ENCODE measurements at places on chromosomes 4 and X.
A peak's percentile ranks its signal among the peaks of the same experiment; 100 is the strongest.

GRCh38 chrX:16788477-16788876 lies 2.2 kb downstream of the TXLNG start:
- no peak for DNase-seq

DNA sequence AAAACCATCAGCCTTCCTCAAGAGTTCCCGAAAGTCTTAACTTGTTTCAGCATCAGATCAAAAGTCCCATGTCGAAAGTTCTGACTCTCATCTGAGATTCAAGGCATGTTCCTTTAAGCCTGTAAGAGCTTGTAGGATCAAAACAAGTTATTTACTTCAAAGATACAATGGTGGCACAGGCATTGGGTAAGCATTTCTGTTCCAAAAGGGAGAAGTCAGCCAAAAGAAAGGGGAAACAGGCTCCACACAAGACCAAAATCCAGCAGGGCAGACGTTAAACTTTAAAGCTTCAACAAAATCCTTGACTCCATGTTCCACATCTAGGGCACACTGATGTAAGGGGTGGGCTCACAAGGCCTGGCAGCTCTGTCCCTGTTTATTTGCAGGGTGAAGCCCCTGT lies 91.7 kb downstream of the FHDC1 start:
- DNase-seq, result no peak

DNA sequence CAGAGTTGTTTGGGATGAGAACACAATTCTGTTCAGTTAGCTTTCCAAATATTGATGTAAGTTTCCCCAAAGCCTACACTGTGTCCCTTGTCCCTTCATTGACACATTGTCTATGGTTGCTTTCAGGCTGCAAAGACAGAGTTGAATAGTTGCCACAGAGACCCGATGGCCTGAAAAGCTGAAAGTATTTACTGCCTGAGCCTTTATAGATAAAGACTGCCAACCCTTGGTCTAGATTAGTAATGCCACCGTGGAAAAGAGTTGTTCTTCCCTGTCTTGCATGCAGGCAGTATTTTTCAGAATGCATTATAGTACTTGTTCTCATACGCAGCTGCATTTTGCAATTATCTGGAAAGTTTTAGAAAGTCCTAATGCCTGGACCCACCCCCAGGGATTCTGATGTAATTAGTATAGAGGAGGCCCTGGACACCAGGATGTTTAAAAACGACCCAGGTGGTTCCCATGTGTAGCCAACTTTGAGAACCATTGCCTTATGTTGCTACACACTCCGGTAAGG lies 180.8 kb downstream of the FRMPD4 start:
- DNase-seq, result no peak

GRCh38 chr4:182866746-182867145 lies 50.4 kb downstream of the DCTD start:
- DNase-seq, result no peak

DNA sequence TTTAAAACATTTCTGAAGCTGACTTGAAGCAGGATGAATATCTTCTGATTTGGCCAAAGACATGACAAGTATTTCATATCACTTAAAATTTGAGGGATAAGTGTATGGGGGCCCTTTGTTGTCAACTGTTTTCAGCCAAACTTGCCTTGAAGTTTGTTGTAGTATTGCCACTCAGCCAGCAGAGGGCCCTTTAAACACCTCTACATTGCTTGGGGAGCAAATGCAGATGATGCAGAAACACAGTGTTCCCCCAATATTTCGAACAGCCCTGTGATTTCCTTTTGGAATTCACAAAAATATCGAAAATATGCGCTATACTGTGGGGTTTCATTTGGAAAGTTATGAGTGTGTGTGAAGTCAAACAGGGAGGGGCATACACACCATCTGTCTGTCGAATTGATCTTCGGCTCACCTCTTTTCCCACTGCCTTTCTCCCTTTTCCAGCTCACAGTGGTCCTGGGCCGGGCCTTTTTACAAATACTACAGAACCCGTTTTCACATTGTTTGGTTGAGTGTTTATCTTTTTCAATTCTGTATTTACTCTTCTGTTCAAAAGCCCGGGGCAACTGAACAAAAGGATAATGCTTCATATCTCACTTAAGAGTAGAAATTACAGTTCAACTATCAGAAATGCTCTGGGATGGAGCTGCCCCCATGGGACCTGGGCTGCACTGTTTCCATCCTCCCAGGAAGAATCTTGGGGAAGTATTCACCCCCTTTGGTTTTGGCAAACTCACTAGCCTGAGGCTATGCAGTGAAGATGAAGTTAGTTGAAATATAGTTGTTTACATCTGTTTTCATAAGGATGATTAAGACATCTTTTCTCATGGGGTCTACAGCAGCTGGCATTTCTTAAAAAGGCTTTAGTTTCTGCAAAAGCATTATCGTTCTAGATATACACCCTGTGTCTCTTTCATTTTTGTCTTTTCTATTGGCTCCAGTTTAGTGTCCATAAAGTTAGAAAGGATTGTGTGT lies 137.6 kb downstream of the EGF start:
- peak; percentile 19 for DNase-seq

DNA sequence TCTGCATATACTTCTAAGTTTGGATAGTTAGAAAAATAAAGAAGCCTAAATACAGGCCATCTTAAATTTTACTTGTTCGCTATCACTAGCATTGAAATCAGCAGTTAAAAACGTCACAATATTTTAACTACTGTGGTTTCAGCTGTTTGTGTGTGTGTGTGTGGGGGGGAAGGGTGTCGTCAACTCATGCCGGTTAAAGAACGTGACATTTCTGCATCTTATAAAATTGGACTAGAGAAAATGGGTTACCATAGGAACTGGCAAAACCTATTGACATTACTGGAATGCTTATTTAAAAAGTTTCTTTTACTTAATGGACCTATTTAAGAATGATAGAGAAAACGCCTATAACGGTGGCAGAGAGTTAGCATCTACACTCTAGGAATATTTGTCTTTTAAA lies 1.2 kb upstream of the CNKSR2 start:
- no peak for DNase-seq

DNA sequence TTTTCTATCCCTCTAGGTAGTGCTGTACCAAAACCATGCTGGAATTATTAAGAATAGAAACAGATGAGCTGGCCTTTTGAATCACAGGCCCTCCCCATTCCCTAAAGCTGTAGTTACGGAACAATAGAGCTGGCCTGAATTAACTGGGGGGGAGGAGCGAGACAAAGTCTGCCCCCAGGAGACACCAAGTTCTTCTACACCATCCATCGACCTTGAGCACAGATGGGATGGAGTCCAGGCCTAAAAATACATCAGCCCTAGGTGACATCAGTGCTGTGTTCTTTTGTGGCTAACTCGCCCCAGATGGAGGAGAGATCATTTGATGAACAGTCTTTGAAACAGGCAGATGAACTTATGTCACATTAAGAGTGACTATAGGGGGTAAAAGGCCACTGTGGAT lies 49.6 kb downstream of the LHFPL1 start:
- DNase-seq, result peak; percentile 44

DNA sequence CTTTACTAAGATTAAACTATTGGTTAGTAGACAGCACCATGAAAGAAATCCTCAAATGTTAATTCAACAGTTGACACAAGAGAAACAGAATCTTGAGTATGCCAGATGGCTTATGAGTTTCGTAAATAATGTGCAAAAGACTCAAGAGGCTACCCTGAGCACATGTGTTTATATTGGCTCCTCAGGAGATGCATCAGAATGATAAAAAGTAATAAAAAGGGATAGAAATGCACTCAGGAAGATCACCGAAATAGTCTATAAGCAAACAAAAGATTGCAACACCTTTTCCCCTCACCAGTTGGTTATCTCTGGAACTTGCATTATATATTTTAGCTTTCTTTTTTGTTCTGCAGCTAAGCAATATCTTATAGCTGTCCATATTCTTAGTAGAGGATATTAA lies 84.4 kb downstream of the SCFD2 start:
- no peak for DNase-seq

- DNase-seq, result no peak
These were observed 224.6 kb downstream of the SOWAHB start for GRCh38 chr4:76673362-76673761.

GRCh38 chrX:121389976-121390714 lies 342.7 kb downstream of the GLUD2 start:
- DNase-seq, result peak; percentile 1

DNA sequence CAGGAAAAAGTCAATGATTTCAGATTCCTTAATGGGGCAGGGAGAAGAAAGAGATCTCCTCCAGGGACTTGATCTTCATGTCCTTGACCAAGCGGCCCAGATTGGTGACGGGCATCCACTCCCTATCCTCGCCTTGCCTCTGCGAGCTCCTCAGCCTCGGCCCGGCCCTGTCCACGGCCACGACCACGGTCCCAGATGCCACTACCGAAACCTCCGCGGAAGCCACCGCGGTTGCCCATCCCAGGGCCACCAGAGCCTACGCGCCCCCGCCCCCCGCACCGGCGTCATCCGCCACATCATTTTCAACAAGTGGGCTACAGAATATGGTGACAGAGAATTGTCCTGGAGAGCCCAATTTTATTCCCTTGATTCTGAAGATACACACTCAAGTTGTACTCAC lies 751.2 kb upstream of the PABPC4L start:
- DNase-seq, result no peak

DNA sequence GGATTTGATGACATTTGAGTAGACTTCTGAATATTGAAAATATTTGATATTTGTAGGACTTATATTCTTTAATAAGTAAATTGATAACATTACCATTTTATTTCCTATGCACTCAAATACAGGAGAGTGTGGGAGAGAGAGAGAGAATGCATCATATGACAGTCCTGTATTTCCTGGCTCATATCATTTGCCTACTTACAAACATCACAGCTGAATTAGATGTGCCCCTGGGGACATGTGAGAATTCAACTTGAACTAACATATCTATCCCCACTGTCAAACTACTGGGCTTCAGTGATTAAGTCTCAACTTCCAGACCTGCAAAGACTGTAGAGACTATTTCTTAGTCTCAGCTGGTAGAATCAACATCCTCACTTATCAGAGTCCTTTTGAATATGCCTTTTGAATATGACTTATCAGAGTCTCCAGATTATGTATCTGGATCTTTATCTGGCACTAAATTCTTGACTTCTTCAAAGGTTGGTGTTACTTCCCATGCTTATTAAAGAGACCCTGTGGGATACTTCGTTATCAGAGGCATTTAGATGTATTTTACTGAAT lies 75.5 kb downstream of the PABPC4L start:
- no peak for DNase-seq

GRCh38 chr4:35105486-35105885 lies 1138.8 kb downstream of the ARAP2 start:
- DNase-seq, result no peak

DNA sequence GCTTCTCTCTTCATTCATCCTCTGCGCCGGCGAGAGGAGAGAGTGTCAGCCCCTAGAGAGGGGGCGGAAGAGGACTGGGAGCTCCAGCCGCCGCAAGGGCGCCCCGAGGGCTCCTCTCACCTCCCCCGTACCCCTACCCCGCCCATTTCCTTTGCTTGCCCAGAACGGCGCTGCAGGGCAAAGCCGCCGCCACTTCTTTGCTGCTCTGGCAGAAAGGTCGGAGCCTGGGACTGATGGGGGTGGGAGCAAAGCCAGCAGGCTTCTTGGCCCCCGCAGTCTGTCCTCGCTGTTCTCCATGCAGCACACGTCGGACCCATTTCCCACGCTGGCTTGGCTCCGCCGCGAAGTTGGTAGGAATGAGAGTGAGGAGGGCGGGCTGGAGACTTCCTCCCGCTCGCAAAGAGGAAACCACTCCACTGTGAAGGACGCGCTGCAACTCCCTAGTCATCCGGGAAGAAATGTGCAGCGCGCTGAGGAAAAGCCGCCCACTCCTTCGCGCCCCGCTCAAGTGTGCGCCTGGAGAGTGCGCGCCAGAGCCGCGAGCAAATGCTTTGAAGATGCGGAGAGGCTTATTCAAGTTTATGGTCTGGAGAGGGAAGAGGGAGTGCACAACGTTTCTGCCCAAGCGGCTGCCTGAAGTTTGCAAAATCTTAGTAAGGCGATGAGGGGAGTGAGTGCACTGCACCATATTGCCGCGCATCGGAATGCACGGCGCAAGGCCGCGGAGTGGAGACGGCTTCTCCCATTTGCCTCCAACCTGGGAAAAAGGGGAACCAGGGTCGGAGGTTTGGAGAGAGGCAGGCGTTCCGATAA lies 2.8 kb upstream of the PCDH7 start:
- DNase-seq, result no peak

DNA sequence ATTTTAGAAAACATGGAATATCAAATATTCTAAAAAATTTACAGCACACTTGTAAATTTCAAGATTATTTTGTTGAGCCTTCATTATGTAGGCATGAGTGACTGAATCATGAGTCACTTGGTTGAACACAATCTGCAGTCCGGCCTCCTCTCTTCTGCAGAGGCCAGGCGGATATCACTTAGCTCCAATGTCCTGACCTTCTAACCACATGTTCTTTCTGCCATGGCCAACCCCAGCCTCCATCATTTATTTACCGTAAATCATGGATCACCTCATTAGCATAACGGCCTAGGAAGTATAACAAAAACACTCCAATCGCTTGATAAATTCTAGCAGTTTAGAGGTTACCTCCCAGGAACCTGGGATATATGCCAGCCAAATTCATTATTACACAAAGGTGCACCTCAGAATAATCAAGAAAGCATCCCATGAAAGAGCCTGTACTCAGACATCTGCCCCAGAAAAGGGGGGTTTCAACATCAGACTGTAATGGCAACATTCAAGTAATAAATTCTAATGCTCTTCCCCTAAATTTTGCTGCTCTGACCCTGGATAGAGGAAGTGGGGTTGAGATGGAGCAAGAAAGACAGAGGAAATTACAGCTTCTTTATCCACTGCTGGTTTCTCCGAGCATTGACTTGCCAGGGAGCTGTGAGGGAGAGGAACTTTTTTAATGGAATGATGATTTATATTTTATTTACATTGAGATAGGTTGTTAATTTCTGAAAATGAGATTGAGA lies 2153.6 kb upstream of the AGA start:
- no peak for DNase-seq

GRCh38 chrX:139851730-139852129 lies 81.1 kb downstream of the ATP11C start:
- DNase-seq, result peak; percentile 54

DNA sequence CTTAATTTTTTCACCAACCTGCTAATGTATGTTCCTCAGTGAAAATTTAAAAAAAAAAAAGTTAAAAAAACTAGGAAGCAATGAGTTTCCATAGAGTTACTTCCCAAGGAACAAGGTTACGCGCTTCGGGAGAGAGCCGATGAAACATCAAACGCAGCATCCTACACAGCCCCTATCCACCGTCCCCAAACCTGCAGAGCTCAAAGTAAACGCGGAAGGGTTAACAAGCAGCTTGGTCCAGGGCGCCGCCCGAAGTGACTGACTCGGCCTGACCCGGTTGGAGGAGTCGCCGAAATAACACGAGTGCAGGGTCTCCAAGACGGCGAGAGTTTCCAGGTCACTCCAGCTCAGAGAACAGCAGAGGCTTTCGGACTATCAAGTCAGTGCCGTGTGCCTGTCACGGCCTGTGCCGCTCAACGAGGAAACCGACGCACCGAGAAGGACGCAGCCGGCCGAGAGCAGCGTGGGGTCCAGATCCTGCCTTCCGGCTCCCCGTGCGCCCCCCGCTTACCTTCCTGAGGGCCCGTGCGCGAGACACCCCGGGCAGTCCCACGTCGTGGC lies 512 bp downstream of the NOP14 start:
- no peak for DNase-seq

GRCh38 chr4:65667506-65668041 lies 2.7 kb downstream of the EPHA5 start:
- no peak for DNase-seq

GRCh38 chrX:133689997-133690599 lies 274.8 kb upstream of the GPC4 start:
- DNase-seq, result no peak

All from fibroblast of skin of left biceps (primary cell).